Upper lobe of left lung (tissue), 6 donors: ENCODE measurements at places on chromosomes 1 and 21. TPM values are rescaled to one million over a fixed set of nuclear protein-coding genes. Genes with fewer than 3 reads are reported as not detected.

HRNR gene
- not detected for total RNA-seq

DNA sequence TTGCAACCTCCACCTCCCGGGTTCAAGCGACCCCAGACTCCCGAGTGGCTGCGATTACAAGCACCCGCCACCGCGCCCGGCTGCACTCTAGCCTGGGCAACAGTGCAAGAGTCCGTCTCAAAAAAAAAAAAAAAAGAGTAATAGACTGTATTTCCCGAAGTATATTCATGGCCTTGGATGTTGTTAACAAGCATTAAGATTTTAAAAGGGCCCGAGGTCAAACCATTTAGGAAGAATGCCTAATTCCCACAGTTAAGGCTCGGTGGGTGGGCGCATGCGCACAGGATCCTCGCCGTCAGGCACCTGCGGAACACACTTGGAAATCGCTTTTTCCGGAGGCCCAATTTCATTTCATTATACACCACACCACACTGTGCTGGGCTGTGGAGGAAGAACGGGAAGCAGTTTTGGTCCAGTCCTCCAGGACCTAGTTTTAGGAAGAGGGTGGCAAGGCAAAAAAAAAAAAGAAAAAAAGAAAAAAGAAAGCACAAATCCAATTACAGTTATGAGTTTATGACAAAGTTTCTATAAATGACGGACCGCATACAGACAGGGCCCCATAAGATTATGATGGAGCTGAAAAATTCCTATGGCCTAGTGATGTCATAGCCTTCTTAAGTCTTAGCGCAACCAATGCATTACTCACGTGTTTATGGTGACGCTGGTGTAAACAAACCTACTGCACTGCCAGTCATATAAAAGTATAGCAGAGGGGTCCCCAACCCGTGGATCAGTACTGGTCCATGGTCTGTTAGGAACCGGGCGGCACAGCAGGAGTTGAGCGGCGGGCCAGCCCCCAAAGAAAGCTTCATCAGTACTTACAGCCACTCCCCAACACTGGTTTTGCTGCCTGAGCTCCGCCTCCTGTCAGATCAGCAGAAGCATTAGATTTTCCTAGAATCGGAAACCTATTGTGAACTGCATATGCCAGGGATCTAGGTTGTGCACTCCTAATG, 38.2 kb downstream of the H3-3A start:
- no peaks in the 10 kb centered on the region for H3K27me3 ChIP-seq
- no peaks in the 10 kb centered on the region for H3K36me3 ChIP-seq
- peak overlapping the region; percentile 34 for H3K4me3 ChIP-seq
- H3K27ac ChIP-seq, result no peak overlapping the region
- peak; percentile 80 for DNase-seq

SLAMF8 gene
- total RNA-seq, result 33.6 TPM

RNPC3 gene
- 34.5 TPM for total RNA-seq

DDR2 gene
- total RNA-seq, result 33.0 TPM

TEDDM1 gene
- not detected for total RNA-seq

DNA sequence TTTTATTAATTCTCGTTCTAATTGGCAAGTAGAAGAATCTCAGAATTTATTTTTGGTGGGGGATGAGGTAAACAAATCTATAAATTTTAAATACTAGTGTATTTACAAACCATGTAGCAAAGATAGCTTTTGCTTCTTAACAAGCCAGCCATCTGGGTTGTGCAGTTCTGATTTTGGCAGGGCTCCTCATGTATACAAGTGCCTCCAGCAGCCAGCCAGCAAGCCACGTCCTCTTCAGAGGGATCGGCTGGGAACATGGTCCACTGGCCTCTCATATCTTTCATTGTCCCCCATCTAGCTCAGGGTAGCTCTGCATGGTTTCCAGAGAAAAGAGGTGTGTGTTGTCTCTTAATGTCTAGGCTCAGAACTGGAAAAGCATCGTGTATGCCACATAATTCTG, 659.1 kb downstream of the MRPL39 start:
- no peaks in the 10 kb centered on the region for H3K27me3 ChIP-seq
- H3K4me3 ChIP-seq, result no peak overlapping the region
- no peak overlapping the region for H3K27ac ChIP-seq
- no peak for DNase-seq
- H3K36me3 ChIP-seq, result no peaks in the 10 kb centered on the region
- H3K4me1 ChIP-seq, result no peaks in the 10 kb centered on the region

- no peak overlapping the region for H3K4me3 ChIP-seq
- H3K36me3 ChIP-seq, result no peaks in the 10 kb centered on the region
- no peaks in the 10 kb centered on the region for H3K27me3 ChIP-seq
These were observed 51.1 kb upstream of the KCNK2 start for GRCh38 chr1:215031392-215031791.

- H3K4me1 ChIP-seq, result no peaks in the 10 kb centered on the region
- no peak overlapping the region for H3K4me3 ChIP-seq
- no peak for DNase-seq
- no peaks in the 10 kb centered on the region for H3K36me3 ChIP-seq
These were observed 27.7 kb upstream of the DYRK1A start for GRCh38 chr21:37338671-37339551.

DNA sequence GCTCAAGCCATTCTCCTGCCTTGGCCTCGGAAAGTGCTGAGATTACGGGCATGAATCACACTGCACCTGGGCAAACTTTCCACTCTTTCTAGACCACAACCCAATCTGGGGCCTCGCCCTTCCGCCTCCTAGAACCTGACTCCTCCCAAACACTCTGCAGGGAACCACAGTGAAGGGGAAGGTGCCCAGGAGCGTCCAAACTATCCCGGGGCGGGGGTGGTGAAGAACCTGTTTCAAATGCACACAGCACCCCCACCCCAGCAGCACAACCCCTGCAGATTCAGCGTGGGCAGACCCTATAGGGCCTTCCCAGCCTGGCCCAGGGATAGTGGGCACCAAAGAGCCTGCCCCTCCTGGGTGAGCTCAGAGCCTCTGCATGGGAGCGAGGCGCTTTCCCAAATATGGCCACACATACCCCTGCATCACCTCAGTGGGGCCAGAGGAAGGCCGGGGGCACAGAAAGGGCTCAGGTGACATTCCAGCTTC, 86.9 kb downstream of the STUM start:
- no peak for DNase-seq
- H3K27me3 ChIP-seq, result no peaks in the 10 kb centered on the region
- H3K4me3 ChIP-seq, result no peak overlapping the region
- no peak overlapping the region for H3K27ac ChIP-seq
- H3K4me1 ChIP-seq, result peaks cover 6% of the 10 kb centered on the region
- peaks cover 76% of the 10 kb centered on the region for H3K36me3 ChIP-seq

DNA sequence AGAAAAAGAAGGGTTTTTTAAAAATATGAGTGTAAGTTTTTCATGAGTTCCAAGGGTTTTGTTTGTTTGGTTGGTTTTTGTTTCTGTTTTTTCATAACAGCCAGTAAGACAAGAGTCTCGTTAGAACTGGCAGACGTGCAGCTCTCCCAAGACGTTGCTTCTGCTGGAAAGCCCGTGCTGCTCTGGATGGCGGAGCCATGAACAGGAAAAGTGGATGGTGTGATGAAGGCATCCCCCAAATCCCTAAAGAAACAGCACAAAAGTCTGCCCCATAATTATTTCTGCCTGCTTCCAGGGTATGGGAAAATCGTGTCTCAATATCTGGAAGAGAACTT, 157.9 kb upstream of the BACE2 start:
- no peak overlapping the region for H3K4me3 ChIP-seq
- H3K4me1 ChIP-seq, result no peaks in the 10 kb centered on the region
- H3K27ac ChIP-seq, result no peak overlapping the region
- H3K36me3 ChIP-seq, result no peaks in the 10 kb centered on the region

GRCh38 chr1:88774151-88774556, 90.1 kb downstream of the PKN2 start:
- H3K4me1 ChIP-seq, result no peaks in the 10 kb centered on the region
- peaks cover 21% of the 10 kb centered on the region for H3K36me3 ChIP-seq
- no peak for DNase-seq
- H3K27me3 ChIP-seq, result no peaks in the 10 kb centered on the region
- H3K4me3 ChIP-seq, result no peak overlapping the region
- no peak overlapping the region for H3K27ac ChIP-seq

DNA sequence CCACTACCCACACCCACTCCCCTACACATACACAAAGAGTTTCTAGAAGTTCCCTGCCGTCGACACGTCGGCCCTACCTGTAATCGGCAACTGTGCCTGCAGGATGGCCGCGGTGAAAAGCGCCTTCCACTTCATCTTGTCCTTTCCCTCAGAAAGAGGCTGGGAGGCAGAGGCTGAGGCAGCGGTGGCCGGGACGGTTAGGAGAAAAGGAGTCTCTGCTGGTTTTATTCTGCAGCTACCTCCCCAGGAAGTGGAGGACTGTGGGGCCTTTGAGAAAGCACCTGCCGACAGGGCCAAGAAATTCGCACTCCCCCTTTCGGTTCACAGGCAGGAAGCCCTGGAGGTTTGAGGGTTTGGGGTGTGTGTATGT, at the start of gene CD247:
Gene CD247, minus strand, starts transcription at position 199 of the 370 bp plus-strand sequence. Its CDS starts 64 bp downstream, at position 135.
- peak within 1 kb of the TSS; percentile 76 for H3K27ac ChIP-seq
- no peaks in the 10 kb centered on the region for H3K36me3 ChIP-seq
- DNase-seq, result no peak
- no peaks in the 10 kb centered on the region for H3K4me1 ChIP-seq

- DNase-seq, result no peak
- H3K4me1 ChIP-seq, result no peaks in the 10 kb centered on the region
- H3K4me3 ChIP-seq, result no peak overlapping the region
These were observed 52.2 kb downstream of the EPB41 start for GRCh38 chr1:28966617-28967016.

TFF2 gene
- not detected for total RNA-seq

DNA sequence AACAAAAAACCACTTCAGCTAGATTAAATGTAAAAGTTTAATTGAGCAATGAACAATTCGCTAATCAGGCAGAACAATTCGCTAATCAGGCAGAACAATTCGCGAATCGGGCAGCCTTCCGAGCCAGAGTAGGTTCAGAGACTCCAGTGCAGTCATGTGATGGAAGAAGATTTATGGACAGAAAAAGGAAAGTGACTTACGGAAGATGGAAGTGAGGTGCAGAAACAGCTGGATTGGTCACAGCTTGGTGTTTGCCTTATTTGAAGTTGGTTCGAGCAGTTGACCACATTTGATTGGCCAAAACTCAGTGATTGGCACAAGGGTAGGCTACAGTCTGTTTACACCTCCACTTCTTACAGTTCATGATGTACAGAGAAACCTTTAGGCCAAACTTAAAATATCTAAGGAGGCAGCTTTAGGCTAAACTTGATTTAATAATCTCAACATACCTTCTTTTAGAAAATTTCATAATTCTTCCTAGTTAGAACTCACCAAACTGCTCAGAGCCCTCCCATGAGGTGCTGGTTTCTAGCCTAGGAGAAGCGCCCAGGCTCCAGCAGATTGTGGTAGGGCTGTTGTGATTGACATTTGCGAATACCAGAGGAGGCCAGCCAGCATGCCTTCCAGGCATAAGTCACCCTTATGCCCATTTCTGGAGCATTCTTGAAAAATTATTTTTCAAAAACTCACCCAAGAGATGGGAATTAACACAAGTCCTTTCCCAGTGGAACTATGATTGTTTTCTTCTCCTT, 22.8 kb upstream of the KCNC4 start:
- H3K27me3 ChIP-seq, result no peaks in the 10 kb centered on the region
- no peaks in the 10 kb centered on the region for H3K36me3 ChIP-seq
- DNase-seq, result no peak
- H3K4me1 ChIP-seq, result no peaks in the 10 kb centered on the region

DNA sequence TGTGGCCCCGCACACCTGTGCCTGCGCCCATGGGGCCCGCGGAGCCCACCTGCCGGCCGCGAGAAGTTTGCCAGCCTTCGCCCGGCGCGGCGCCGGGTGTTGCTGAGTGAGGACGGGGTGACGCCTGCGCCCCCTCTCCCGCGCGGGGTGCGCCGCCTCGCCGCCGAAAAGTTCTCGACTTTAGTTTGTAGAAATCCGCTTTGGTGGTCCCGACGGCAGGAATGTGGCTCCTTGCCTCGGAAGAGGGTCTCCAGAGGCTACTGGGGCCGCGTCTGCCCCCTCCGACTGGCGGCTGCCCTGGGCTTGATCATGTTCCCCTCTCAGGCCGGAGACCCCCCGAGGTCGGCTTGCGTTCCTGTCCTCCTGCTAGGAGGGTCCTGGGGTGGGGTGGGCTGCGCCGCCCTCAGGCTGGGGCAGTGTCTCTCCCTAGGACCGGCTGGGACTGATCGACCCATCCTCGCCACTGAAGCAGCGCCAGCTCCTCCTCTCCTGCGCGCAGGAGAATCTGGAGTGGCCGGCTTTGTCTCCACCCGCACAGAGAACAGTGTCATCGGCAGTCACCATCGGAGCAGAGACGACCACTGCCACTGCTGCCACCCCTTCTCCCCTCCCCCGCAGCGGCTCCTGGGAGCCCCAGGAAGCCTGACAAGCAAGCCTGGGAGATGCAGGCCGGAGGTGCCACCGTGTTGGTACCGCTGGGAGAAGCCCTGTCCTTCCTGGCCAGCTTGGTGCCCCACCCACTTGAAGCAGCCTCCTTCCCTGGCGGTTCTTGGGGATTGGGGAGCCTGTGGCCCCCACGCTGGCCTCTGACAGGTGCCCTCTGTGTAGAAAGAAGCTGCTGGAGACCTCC, 553 bp upstream of the SLC30A2 start:
- H3K4me1 ChIP-seq, result peaks cover 14% of the 10 kb centered on the region
- no peaks in the 10 kb centered on the region for H3K36me3 ChIP-seq
- no peak overlapping the region for H3K27ac ChIP-seq

C1orf210 gene
- 32.4 TPM for total RNA-seq

TM2D1 gene
- total RNA-seq, result 59.7 TPM

- no peaks in the 10 kb centered on the region for H3K4me1 ChIP-seq
- DNase-seq, result no peak
- no peak overlapping the region for H3K4me3 ChIP-seq
- no peaks in the 10 kb centered on the region for H3K36me3 ChIP-seq
These were observed 74.7 kb upstream of the TLR5 start for GRCh38 chr1:223217781-223218180.

GPR3 gene
- total RNA-seq, result 1.1 TPM

SMPDL3B gene
- 23.7 TPM for total RNA-seq

GRCh38 chr1:203695116-203695515, 68.5 kb downstream of the ATP2B4 start:
- peaks cover 42% of the 10 kb centered on the region for H3K36me3 ChIP-seq
- H3K4me3 ChIP-seq, result no peak overlapping the region
- H3K27ac ChIP-seq, result peak overlapping the region; percentile 86
- peaks cover 35% of the 10 kb centered on the region for H3K4me1 ChIP-seq
- DNase-seq, result no peak

CELA3B gene
- not detected for total RNA-seq

DNA sequence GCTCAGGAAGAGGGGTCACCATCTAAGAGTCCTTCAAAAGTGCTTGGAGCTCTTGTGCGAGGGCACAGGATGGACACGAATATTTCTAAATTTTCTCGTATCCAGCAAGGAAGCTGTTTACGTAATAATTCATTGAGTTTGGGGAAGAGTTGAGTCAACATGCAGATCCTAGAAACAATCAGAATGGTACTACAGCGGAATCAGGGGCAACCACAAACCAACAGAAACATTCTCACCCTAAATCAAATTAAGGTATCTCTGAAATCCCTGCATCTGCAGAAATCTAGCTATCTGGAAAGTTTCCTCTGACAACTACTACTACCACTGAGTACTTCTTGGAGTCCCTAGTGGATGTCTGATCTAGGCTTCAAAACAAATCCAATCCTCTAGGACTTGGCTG, 352.4 kb downstream of the LTN1 start:
- H3K4me1 ChIP-seq, result no peaks in the 10 kb centered on the region
- no peak overlapping the region for H3K4me3 ChIP-seq
- DNase-seq, result no peak
- H3K27ac ChIP-seq, result no peak overlapping the region

GRCh38 chr21:36321325-36322082, 1.5 kb downstream of the MORC3 start:
- no peaks in the 10 kb centered on the region for H3K36me3 ChIP-seq
- H3K27me3 ChIP-seq, result no peaks in the 10 kb centered on the region
- H3K4me1 ChIP-seq, result peaks cover 44% of the 10 kb centered on the region
